ENCODE measurements at places on chromosomes 12 and 14. TPM values are rescaled to one million over a fixed set of nuclear protein-coding genes. Genes with fewer than 3 reads are reported as not detected.

The PTPRR gene
- total RNA-seq: 0.58 TPM

The KRT5 gene
- 0.89 TPM for total RNA-seq

The OR11H12 gene
- total RNA-seq: not detected

The DBX2 gene
- total RNA-seq: not detected

The KRT8 gene
- total RNA-seq: 1,740 TPM

The TBX3 gene
- total RNA-seq: not detected

The RNF34 gene
- 48.5 TPM for total RNA-seq

The NRXN3 gene
- total RNA-seq: 0.29 TPM

The TMPO gene
- 79.7 TPM for total RNA-seq

The CNPY2 gene
- 112 TPM for total RNA-seq

Measured in stomach (tissue), 19 donors.